ENCODE measurements at places on chromosomes 5 and 9. TPM values are rescaled to one million over a fixed set of nuclear protein-coding genes. Genes with fewer than 3 reads are reported as not detected.

The GABRA6 gene
- total RNA-seq: not detected

The FUT7 gene
- 0.22 TPM for total RNA-seq

The ANKRD31 gene
- 0.36 TPM for total RNA-seq

The DDX4 gene
- total RNA-seq: not detected

The RASGEF1C gene
- total RNA-seq: not detected

The FRMD3 gene
- 0.37 TPM for total RNA-seq

The TLX3 gene
- not detected for total RNA-seq

The JADE2 gene
- 70.2 TPM for total RNA-seq

The PIP5KL1 gene
- 1.1 TPM for total RNA-seq

DNA sequence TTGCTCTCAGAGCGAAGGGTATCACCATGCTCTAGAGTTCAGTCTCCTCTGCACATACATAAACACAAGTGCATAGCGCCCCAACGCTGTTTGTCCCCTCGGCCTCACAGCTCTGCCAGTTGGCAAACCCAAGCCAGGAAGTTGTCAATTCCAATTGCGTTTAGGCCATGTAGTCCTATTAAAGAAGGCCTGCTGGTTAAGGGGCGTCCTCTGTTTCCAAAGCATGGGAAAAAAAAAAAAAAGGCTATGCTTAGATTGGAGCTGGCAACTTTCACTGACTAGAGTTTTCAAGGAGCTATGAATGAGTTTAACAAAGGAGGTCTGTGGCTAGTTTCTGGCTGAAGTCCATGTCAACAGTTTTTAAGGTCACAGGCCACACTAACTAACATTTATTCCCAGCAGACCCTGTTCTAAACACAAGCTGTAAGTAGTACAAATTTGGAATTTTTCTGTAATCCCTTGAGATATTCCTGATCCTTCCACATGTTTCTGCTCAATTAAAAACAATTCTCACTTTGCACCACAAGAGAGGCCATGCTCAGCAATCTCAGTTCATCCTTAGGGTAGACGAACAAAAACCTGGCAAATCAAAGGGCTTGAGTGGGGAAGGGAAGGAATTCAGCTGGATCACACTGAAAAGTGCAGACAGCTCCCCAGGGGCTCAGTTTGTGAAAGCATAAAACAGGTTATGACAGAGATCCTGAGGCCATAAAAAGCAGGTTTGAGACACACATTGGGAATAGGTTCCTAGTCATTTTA is 187.7 kb downstream of the DENND1A start:
- no peaks in the 10 kb centered on the region for H3K36me3 ChIP-seq
- H3K4me3 ChIP-seq: no peak overlapping the region
- DNase-seq: no peak
- no peak overlapping the region for H3K27ac ChIP-seq
- H3K27me3 ChIP-seq: no peaks in the 10 kb centered on the region
- H3K4me1 ChIP-seq: no peaks in the 10 kb centered on the region

DNA sequence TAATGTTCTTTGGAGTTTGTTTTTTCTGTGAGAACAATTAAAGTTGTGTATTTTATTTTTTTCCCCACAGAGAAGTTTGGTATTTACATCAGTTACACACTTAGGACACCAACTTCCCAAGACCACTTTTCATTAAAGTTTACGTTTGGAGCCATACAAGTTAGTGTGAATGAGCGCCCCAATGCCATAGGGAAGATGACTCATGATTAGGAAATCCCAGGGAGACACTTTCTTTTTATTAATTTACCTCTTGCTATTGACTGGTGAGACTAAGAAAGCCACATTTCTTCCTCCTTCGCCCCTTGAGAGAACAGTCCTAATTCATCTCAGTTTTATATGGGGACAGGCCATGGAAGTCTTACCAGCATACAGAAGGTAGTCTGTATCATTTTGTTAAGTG is 57.1 kb downstream of the EDIL3 start:
- no peaks in the 10 kb centered on the region for H3K27me3 ChIP-seq
- DNase-seq: no peak
- no peak overlapping the region for H3K27ac ChIP-seq
- H3K4me3 ChIP-seq: no peak overlapping the region

GRCh38 chr5:140182075-140182711 is 7.2 kb downstream of the CYSTM1 start:
- H3K4me1 ChIP-seq: peaks cover 8% of the 10 kb centered on the region
- H3K27me3 ChIP-seq: no peaks in the 10 kb centered on the region
- no peak overlapping the region for H3K27ac ChIP-seq
- H3K4me3 ChIP-seq: no peak overlapping the region

- no peak overlapping the region for H3K4me3 ChIP-seq
- DNase-seq: no peak
- H3K27me3 ChIP-seq: peaks cover 6% of the 10 kb centered on the region
- no peak overlapping the region for H3K27ac ChIP-seq
- H3K4me1 ChIP-seq: no peaks in the 10 kb centered on the region
- H3K36me3 ChIP-seq: no peaks in the 10 kb centered on the region
Measured at GRCh38 chr9:130780865-130781504, 54.1 kb upstream of the ABL1 start.

DNA sequence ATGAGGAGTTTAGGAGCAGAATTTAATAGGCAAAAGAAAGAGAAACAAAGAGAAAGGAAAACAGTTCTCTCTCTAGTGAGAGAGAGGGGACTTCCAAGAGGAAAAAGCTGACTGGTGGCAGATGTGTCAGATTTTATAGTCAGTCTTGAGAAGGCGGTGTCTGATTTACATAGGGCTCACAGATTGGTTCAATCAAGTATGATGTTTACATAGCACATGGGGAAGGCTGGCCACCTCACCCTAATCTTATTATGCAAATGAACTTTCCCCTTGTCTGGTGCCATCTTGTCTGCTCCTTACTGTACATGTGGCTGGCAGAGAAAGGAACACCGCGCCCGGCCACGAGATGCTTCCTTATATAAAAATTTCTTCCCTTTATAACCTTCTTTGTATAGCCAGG is 24.7 kb downstream of the UNC13B start:
- H3K4me3 ChIP-seq: no peak overlapping the region
- no peaks in the 10 kb centered on the region for H3K4me1 ChIP-seq
- no peaks in the 10 kb centered on the region for H3K36me3 ChIP-seq
- DNase-seq: no peak
- H3K27ac ChIP-seq: no peak overlapping the region

- H3K36me3 ChIP-seq: no peaks in the 10 kb centered on the region
- H3K27ac ChIP-seq: no peak overlapping the region
- DNase-seq: no peak
- H3K4me3 ChIP-seq: no peak overlapping the region
- H3K4me1 ChIP-seq: no peaks in the 10 kb centered on the region
- H3K27me3 ChIP-seq: no peaks in the 10 kb centered on the region
Measured at GRCh38 chr5:84642795-84643194, 258.1 kb upstream of the EDIL3 start.

GRCh38 chr5:99059685-99060084 is 130.9 kb upstream of the CHD1 start:
- peaks cover 5% of the 10 kb centered on the region for H3K4me1 ChIP-seq
- peaks cover 16% of the 10 kb centered on the region for H3K27me3 ChIP-seq
- no peak for DNase-seq
- H3K36me3 ChIP-seq: no peaks in the 10 kb centered on the region
- H3K4me3 ChIP-seq: no peak overlapping the region
- H3K27ac ChIP-seq: no peak overlapping the region

GRCh38 chr5:6177926-6178325 is 200.4 kb downstream of the MED10 start:
- H3K4me3 ChIP-seq: no peak overlapping the region
- DNase-seq: no peak
- no peaks in the 10 kb centered on the region for H3K4me1 ChIP-seq
- H3K36me3 ChIP-seq: no peaks in the 10 kb centered on the region
- H3K27me3 ChIP-seq: peaks cover 4% of the 10 kb centered on the region

DNA sequence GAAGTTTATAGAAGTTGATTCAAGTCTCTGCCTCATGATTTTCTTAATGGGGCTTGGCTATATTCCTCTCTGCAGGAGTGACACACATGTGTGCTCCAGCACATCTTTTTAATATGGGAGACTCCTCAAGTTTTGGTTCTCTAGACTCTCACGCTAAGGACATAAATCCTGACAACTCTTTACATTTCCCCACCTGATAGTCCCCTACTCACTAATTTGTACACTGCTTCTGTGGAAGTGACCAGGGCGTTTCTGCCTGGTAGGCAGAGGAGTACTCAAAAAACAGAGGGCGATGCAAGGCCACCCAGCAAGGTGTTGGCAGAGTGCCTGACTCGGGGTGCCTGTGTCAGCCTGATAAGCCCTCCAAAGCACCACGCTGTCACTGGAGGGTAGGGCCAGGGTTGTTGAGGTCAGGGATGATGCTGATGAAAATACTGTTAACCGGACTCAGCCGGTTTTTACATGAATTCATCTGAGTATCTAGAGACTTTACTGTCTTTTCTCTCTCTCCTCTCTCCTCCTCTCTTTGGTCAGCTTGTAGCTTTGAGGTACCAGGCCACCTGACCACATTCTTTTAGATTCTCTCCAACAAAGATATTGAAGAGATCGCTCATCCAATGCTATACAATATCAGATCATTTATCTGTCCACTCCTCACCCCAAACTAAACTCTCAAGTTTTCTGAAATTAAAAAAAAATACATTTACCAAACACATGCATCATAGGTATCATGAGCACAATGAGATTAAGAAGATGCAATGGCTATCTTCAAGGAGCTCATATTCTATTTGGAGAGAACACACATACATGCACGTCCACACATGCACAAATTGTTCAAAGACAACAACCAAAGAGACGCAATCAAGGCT is 205.2 kb downstream of the PIK3R1 start:
- DNase-seq: no peak
- H3K4me3 ChIP-seq: no peak overlapping the region
- H3K36me3 ChIP-seq: peaks cover 3% of the 10 kb centered on the region

- no peak overlapping the region for H3K4me3 ChIP-seq
- no peak overlapping the region for H3K27ac ChIP-seq
- H3K36me3 ChIP-seq: no peaks in the 10 kb centered on the region
- H3K4me1 ChIP-seq: peaks cover 6% of the 10 kb centered on the region
- H3K27me3 ChIP-seq: no peaks in the 10 kb centered on the region
Measured at GRCh38 chr9:134459164-134459563, 132.9 kb downstream of the RXRA start.

DNA sequence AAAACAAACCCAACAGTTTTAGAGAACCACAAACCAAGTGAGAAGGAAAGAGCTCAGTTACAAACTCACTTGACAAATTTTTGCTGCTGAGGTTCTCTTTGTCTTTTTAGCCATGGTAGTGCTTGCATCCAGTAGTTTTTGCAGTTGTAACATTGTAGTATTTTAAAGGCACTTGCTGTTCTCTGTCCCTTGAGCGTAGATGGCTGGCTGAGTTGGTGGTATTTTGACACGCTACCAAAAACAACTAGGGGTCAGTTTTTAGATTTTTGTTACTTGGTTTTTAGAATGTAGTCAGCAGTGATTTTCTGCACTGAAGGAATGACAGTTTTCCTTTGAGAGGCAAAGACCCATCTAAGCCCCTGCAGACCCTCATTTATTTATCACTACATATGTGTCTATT is 58.0 kb downstream of the TLE4 start:
- H3K27ac ChIP-seq: no peak overlapping the region
- H3K27me3 ChIP-seq: no peaks in the 10 kb centered on the region
- DNase-seq: no peak
- H3K4me3 ChIP-seq: no peak overlapping the region

DNA sequence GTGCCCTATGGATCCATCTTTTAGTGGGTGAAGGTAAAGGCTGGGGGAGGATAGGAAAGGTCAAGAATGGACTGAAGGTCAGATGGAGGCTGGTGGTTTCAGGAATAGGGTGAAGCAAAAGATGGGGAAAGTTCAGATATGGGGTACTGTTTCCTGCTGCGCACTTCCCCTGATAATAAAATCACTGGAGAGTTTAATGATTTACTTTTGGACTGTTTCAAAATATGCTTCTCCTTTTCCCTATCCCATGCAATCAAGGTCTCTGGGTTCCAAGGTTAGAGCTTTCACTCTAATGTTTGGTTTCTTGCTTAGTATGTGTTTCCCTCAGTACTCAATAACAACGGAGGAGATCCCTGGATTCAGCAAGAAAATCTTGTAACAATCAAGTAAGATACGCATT is 10.8 kb upstream of the PPP3R2 start:
- DNase-seq: no peak
- no peaks in the 10 kb centered on the region for H3K36me3 ChIP-seq
- H3K4me3 ChIP-seq: no peak overlapping the region
- H3K27ac ChIP-seq: no peak overlapping the region
- H3K4me1 ChIP-seq: peaks cover 4% of the 10 kb centered on the region
- peaks cover 10% of the 10 kb centered on the region for H3K27me3 ChIP-seq

DNA sequence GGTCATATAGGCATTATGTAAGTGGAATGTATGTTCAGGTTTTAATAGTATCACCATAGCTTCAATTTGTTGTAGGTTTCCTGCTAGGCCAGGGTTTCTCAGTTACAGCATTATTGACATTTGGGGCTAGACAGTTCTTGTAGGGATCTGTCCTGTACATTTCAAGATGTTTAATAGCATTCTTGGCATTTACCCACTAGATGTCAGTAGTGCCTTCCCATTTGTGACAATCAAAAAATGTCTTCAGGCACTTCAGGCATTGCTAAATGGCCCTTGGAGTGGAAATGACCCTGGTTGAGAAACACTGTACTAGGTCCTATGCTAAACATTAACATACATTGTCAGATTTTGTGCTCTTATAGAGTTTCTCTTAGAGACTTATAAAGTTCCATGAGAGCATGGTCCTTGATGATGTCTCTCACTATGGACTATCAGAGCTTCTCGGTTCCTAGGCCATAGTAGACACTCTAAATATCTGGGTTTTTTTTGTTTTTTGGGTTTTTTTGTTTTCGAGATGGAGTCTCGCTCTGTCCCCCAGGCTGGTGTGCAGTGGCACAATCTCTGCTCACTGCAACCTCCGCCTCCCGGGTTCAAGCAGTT is 1.4 kb downstream of the KIF20A start:
- peak; percentile 16 for DNase-seq
- no peaks in the 10 kb centered on the region for H3K27me3 ChIP-seq
- peak overlapping the region; percentile 59 for H3K27ac ChIP-seq
- H3K4me3 ChIP-seq: no peak overlapping the region
- peaks cover 39% of the 10 kb centered on the region for H3K36me3 ChIP-seq

- H3K36me3 ChIP-seq: no peaks in the 10 kb centered on the region
- H3K4me1 ChIP-seq: peaks cover 6% of the 10 kb centered on the region
- DNase-seq: no peak
- no peak overlapping the region for H3K27ac ChIP-seq
- H3K27me3 ChIP-seq: peaks cover 14% of the 10 kb centered on the region
Measured at GRCh38 chr9:126380447-126380846, 53.8 kb downstream of the MVB12B start.

DNA sequence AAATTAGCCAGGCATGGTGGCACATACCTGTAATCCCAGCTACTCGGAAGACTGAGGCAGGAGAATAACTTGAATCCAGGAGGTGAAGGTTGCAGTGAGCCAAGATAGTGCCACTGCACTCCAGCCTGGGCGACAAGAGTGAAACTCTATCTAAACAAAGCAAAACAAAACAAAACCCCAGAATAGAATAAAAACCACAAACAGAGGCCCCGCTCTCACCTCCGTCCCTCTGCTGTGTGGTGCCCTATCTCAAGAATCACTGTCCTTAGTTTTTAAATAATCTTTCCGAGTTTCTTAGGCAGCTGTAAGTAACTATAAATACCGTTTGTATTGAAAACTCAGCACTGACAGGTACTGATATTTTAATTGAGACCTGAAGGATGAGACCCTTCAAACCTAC is 42.7 kb upstream of the IER5L start:
- H3K4me3 ChIP-seq: no peak overlapping the region
- DNase-seq: no peak
- no peaks in the 10 kb centered on the region for H3K36me3 ChIP-seq
- H3K4me1 ChIP-seq: peaks cover 17% of the 10 kb centered on the region
- peaks cover 6% of the 10 kb centered on the region for H3K27me3 ChIP-seq

All from activated T-helper 1 cell treated with anti-CD3 and anti-CD28 coated beads, Interleukin-12 subunit alpha, Interleukin-12 subunit beta, Interleukin-2, Interleukin-4 antibody, amounts not matched to agents 30 ng/mL and 10 ng/mL and 1 ng/mL, durations not matched to agents 14 hours and 24 hours and 36 hours (primary cell).